Stimulated activated CD8-positive, alpha-beta memory T cell treated with anti-CD3 and anti-CD28 coated beads, Interleukin-2, amount 100 ng/mL, for 1 hour (primary cell): ENCODE measurements at places on chromosomes 16 and 17.

DNA sequence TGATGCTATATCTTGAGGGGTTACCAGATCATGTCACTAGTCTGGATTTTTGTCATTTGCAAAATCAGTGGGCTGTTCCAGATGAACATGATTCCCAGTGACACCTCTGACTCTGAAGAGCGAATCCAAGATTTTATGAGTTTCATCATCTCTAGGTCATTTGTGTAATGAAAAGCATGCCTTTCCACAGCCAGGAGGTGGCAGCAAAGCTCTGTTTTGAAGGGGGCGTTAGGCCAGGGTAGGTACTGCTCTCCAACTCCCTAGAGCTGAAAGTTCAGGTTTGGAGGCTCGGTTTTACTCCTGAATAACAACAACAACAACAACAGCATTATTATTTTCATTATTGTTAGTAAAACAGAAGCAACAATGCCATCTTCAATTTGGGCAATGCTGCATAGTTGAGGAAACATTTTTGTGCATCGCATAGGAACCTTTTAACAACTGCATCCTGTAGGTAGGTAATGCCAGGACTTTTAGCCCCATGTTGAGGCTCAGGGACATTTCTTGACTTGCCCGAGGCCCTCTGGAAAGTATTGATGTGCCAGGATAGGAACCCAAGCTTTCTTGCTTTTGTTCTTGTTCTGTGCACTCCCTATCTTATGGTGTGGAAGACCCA is 77.0 kb downstream of the MYH13 start:
- no peak for DNase-seq

DNA sequence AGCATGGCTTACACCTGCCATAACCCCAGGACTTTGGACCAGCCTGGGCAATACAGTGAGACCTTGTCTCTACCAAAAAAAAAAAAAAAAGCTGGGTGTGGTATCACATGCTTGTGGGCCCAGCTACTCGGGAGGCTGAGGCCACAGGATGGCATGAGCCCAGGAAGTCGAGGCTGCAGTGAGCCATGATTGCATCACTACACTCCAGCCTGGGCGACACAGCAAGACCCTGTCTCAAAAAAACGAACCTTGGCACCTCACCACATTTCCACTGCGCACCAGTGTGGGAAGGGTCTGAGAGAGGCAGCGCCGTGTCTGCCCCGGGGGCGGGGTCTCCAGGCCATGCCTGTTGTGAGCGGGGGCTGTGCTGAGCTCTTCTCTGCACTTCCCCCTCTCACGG is 6.3 kb downstream of the ACSF3 start:
- DNase-seq: no peak

DNA sequence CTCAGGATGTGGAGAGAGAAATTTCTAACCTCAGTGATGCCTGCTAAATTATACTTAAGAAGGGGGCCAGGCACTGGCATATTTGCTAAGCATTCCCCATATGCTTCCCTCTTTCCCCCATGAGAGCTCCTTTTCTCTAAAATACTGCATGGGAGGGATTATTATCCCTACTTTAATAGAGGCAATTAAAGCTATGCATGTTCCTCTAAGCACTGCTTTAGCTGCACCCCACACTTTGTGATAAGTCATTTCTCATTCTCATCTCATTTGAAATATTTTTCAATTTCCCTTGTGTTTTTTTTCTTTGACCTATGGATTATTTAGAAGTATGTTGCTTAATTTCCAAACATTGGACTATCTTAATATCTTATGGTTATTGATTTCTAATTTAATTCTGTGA is 72.1 kb upstream of the CIBAR2 start:
- DNase-seq: no peak

- peak; percentile 43 for DNase-seq
These were observed 651 bp upstream of the EIF1 start for GRCh38 chr17:41687828-41688640.

GRCh38 chr16:58123896-58124600 is 5.1 kb downstream of the CFAP20 start:
- no peak for DNase-seq

DNA sequence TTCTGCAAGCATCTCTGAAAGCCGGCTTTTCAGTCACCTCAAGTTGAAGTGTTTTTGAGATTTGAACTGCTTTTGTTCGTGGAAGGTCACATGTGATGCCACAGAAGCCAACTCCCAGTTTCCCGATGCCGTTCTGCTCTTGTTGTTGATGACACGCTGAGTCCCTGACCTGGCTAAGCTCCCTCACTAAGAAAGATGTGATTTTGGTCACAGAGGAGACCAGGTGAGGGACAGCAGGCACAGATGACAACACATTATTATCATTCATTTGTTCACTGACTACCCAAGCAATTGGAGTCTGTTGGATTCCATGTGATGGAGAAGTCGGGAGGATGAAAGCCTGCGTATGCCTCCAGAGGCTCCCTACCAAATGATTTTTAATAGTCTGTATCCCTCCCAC is 822.4 kb upstream of the RBFOX1 start:
- DNase-seq: no peak
